ENCODE measurements at places on chromosomes 13 and 19.

- DNase-seq = no peak
These were observed 5.4 kb upstream of the ICAM3 start for GRCh38 chr19:10344780-10345179.

- no peak for DNase-seq
These were observed 101.8 kb downstream of the FAM216B start for GRCh38 chr13:42883142-42883541.

- DNase-seq = no peak
These were observed 2.1 kb upstream of the PTBP1 start for GRCh38 chr19:795073-795611.

- no peak for DNase-seq
These were observed 175.8 kb downstream of the DCT start for GRCh38 chr13:94303644-94304174.

DNA sequence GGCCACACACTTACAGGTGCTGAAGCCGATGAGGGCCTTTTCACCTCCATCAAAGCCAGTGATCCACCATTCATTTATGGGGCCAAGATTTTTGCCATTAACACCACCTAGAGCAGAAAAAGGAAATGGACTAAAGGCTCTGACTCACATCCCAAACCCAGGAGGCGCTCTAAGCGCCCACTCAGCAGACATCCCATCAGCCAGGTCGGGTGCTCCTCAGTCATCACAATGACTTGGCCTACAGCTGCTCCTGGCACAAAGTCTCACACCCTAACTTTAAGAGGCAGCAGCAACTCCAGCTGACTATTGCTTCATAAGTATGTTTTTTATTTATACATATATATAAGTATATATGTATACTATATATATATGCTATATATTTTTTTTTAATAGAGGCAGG, 36.1 kb upstream of the EIF3G start:
- no peak for DNase-seq

GRCh38 chr19:31530781-31531180, 181.5 kb upstream of the TSHZ3 start:
- no peak for DNase-seq

DNA sequence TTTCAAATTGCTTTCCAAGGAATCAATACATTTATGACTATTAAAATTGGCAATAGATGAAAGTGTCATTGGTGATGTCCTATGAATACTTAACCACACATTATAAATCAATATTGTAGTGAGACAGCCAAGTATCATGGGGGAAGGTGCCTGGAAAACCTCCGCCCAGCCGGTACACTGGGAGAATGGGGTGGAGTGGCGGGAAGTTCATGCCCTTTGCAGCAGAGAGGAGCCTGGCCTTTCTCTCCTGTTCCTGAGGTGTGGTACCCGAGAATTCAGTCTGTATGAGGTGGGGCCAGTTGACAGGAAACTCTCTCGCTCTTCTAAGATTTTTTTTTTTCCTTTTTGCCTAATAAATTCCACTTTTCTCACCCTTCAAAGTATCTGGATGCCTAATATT, 25.4 kb upstream of the ABCC4 start:
- no peak for DNase-seq
